ENCODE measurements at places on chromosomes 3 and 15. TPM values are rescaled to one million over a fixed set of nuclear protein-coding genes. Genes with fewer than 3 reads are reported as not detected.

Gene OR5H1
- not detected for total RNA-seq

Gene ACVR2B
- 18.3 TPM for total RNA-seq

Gene ZNF592
- total RNA-seq: 26.4 TPM

Gene HOMER2
- 3.9 TPM for total RNA-seq

Gene UMPS
- 41.3 TPM for total RNA-seq

Gene SAMMSON
- not detected for total RNA-seq

Gene GJD2
- total RNA-seq: not detected

Gene VPS39
- 40.1 TPM for total RNA-seq

Gene CPLX3
- total RNA-seq: not detected

GRCh38 chr15:83474578-83474977 lies 27.4 kb downstream of the SH3GL3 start:
- no peaks in the 10 kb centered on the region for H3K36me3 ChIP-seq
- H3K4me1 ChIP-seq: no peaks in the 10 kb centered on the region
- no peak overlapping the region for H3K4me3 ChIP-seq
- DNase-seq: no peak

DNA sequence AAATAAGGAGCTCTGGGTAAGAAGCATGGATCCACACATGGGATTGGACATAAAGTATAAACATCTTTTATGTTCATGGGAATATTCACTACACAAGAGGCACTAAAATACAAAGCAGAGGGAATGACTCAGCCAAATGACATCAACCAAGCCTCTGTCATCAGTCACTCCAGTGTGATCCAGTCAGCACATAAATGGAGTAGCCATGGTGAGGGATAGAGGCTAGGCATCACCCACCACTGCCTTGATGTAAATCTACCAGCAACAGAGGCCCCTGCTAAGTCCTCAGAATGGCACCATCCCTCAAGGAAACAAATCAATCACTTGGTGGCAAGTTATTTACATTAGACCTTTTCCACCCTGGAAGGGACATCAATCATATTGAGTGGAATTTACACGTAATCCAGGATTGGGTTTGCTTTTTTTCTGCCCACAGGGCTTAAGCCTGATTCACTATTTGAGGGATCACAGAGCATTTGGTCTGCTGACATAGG lies 27.2 kb downstream of the VEPH1 start:
- no peak overlapping the region for H3K27ac ChIP-seq
- H3K27me3 ChIP-seq: no peaks in the 10 kb centered on the region
- no peak overlapping the region for H3K4me3 ChIP-seq

GRCh38 chr15:64985366-64986033 lies 4.2 kb downstream of the SPG21 start:
- no peaks in the 10 kb centered on the region for H3K27me3 ChIP-seq
- H3K4me1 ChIP-seq: peaks cover 12% of the 10 kb centered on the region
- H3K4me3 ChIP-seq: no peak overlapping the region
- DNase-seq: no peak
- H3K27ac ChIP-seq: no peak overlapping the region

DNA sequence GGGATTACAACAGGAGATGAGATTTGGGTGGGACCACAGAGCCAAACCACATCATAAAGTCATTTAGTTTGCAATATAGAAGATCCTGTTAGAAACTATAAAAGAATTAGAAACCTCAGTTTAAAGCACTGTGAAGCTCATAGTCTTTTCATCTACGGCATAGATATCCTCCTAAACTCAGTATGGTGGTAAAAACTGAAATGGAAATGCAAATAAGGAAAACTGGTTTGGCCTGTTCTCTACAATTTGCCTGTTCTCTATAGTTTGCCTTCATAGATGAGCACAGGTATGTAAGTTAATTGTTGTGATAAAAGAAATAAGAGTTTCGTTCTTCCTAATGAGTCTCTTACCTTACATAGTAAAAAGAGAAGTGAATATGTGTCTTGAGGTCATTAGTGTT lies 331.6 kb upstream of the ARL6 start:
- H3K27ac ChIP-seq: no peak overlapping the region
- no peaks in the 10 kb centered on the region for H3K4me1 ChIP-seq
- H3K4me3 ChIP-seq: no peak overlapping the region
- H3K27me3 ChIP-seq: no peaks in the 10 kb centered on the region
- no peak for DNase-seq

DNA sequence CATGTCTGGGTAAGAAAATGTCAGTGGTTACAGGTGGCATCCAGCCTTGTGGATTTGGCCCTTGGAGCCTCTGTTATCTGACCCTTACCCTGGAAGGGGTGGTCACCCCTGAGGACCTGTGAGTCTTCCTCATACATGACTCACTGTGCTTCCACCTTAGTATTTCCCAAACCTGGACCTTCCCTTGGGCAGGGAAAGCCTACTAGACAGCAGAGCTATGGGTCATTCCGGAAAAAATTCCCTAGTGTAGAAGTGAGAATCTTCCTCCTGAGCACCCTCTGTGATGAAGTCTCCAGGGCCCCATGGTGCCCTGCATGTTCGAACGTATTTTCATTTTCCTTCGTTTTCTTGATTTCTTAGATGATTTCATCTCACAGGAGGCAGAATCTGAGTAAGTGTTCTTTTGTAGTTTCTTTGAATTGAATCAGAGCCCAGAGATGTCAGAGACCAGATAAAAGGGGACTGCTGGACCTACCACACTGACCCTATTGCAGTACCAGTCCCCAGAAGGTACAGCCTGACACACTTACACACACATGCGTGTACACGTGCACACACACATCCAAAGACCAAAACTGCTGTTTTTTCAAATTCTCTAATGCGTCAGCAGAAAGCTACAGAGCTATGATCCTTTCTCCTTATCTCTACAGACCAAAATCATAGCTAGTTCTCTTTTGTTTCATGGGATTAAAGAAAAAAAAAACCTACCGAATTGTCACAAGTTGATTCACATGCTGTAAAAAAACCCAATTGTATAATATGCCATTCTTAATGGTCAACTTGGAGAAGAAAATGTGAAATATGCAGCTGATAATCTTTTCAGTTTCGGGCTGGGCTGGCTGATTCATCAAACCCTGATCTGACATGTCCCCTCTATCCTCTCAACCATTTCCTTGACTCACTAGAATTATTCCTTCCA lies 50.5 kb upstream of the ARHGEF3 start:
- DNase-seq: no peak
- peaks cover 27% of the 10 kb centered on the region for H3K4me1 ChIP-seq
- no peaks in the 10 kb centered on the region for H3K27me3 ChIP-seq
- H3K4me3 ChIP-seq: no peak overlapping the region
- H3K27ac ChIP-seq: no peak overlapping the region
- no peaks in the 10 kb centered on the region for H3K36me3 ChIP-seq

DNA sequence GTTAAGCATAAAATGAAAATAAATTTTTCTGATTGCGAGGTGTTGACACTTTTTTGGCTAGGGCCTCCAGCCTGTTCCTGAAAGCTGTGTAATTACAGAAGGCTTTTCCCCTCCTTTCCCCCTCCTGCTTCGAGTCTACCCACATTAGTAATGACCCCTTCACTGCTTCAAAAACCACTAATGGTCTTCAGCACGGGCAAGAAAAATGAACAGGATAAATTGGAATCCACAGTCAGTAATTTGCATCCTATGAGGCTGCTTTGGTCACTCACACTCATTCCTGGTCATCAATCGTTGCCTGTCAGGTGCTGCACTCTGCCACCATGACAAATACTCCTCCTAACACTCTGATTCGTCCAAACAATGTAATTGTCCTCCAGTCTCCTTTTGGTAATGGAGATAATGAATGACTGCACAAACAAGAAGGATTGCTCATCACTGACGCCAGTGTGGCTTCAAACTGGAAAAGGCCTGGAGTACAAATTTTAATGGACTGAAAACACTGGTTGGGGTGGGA lies 148.6 kb downstream of the MEIS2 start:
- no peaks in the 10 kb centered on the region for H3K27me3 ChIP-seq
- no peak overlapping the region for H3K4me3 ChIP-seq
- H3K27ac ChIP-seq: no peak overlapping the region
- H3K4me1 ChIP-seq: no peaks in the 10 kb centered on the region

- no peaks in the 10 kb centered on the region for H3K4me1 ChIP-seq
- H3K27ac ChIP-seq: no peak overlapping the region
- no peak overlapping the region for H3K4me3 ChIP-seq
These were observed 14.4 kb downstream of the CNOT10 start for GRCh38 chr3:32699429-32699828.

- H3K27me3 ChIP-seq: no peaks in the 10 kb centered on the region
- no peak for DNase-seq
- peaks cover 19% of the 10 kb centered on the region for H3K4me1 ChIP-seq
- no peak overlapping the region for H3K27ac ChIP-seq
- H3K36me3 ChIP-seq: no peaks in the 10 kb centered on the region
These were observed 161.8 kb upstream of the NECTIN3 start for GRCh38 chr3:110909839-110910238.

GRCh38 chr3:187935623-187936156 lies 190.4 kb upstream of the BCL6 start:
- no peak for DNase-seq
- H3K27me3 ChIP-seq: no peaks in the 10 kb centered on the region
- H3K4me1 ChIP-seq: no peaks in the 10 kb centered on the region
- H3K4me3 ChIP-seq: no peak overlapping the region
- H3K36me3 ChIP-seq: no peaks in the 10 kb centered on the region

GRCh38 chr15:45027220-45027619 lies 4.2 kb downstream of the SORD start:
- H3K4me1 ChIP-seq: peaks cover 4% of the 10 kb centered on the region
- no peak overlapping the region for H3K27ac ChIP-seq
- peaks cover 12% of the 10 kb centered on the region for H3K36me3 ChIP-seq
- H3K27me3 ChIP-seq: no peaks in the 10 kb centered on the region

DNA sequence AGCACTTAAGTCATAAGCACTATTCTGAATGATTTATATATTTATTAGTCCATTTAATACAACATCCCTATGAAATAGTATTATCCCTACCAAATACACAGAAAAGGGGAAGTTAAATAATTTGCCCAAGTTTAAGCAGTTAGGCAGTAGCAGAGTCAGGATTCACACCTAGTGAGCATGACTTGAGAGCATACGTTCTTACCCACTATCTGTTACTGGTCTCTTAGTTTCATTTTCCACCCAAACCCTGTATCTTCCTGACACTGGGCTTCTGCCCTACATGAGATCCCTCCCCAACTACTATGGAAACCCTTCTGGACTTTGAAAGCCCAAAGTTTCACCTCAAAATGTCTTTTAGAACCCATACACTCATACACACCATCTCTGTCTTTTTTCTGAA lies 4.4 kb upstream of the ATOSA start:
- H3K36me3 ChIP-seq: no peaks in the 10 kb centered on the region
- H3K4me3 ChIP-seq: no peak overlapping the region
- peaks cover 2% of the 10 kb centered on the region for H3K4me1 ChIP-seq

DNA sequence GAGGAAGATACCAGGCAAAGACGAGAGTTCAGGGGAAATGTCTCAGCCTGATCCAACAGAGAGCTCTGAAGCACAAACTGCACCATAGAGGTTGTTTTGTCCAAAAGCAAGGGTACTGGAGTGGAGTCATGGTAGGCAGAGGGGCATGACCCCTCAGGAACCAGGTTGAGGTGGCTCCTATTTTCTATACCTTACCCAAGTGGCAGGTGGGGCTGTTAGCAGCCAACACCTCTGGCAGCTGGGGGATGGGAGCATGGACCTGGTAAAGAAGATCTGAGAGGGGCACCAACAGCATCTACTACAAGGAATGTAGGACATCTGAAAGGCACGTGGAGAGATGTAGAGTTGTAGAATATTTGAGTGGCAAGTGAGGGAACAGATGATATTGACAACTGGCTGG lies 85.2 kb downstream of the GAP43 start:
- DNase-seq: no peak
- no peak overlapping the region for H3K4me3 ChIP-seq

DNA sequence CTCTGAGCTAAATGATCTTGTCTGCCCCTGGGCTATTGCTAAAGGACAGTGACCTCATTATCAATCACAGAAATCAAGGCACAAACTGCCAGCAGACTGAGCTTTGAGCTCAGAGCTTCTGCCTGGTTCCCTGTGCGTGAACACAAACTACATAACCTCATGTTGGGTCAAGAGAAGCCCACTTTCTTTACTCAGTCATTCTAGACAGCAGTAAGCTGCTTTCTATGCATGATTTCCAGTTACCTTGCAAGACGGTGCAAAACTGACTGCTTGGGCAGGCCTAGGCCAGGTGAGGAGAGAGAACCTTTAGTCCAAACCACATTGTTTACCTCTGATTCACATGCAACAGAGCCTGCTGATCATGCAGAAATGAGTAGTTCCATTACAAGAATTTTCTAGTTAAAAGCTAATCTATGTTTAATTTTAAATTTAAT lies 75.1 kb downstream of the ARRDC4 start:
- H3K36me3 ChIP-seq: no peaks in the 10 kb centered on the region
- no peak overlapping the region for H3K27ac ChIP-seq
- H3K4me1 ChIP-seq: no peaks in the 10 kb centered on the region
- H3K4me3 ChIP-seq: no peak overlapping the region

DNA sequence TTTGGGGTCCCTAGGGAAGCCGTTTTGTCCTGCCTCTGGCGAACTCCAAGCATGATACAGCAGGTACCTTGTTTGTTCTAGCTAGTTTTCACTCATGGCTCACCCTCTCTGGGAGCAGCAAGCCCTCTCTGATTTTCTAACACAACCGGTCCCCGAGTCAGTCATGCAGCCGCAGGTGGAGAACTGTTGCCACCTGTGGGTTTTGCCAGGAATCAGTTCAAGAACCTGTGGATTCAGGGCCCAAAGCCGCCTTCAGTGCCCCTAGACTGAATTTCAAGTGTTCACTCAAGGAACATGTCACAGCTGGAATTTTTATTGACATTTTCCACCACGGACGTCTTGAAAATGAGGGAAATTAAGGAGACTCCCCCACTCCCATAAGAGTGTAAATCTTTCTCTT lies 13.3 kb upstream of the LRRK1 start:
- no peaks in the 10 kb centered on the region for H3K27me3 ChIP-seq
- H3K27ac ChIP-seq: no peak overlapping the region
- peaks cover 33% of the 10 kb centered on the region for H3K36me3 ChIP-seq
- H3K4me1 ChIP-seq: no peaks in the 10 kb centered on the region
- no peak for DNase-seq
- no peak overlapping the region for H3K4me3 ChIP-seq

DNA sequence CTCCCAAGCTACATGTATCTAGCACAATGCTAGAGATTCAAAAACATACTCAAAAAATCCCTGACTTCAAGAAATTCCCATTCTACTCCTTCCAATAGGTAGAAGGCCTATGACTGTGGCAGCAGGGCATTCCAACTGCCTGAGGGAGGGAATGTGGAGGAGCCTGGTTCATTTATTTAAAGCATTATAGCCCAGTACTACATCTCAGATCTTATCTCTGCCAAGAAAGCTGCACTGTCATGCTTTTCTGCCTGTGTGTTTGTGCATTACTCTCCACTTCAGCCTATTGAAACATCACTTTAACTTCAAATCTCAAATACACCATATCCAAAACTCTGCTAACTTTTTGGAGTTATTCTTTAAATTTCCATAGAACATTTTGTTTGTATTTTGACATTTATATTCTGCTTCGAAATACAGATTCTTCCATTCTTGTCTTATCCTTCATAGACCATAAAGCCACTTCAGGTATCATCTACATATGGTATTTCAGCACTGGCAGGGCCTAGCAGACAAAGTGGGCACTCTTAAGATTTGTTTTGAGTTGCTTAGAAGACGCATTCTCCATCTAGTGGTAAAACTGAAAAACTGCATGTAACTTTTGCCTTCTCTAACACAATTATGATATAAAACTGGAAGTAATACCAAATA lies 59.1 kb upstream of the NEDD4 start:
- H3K4me3 ChIP-seq: no peak overlapping the region
- peak; percentile 57 for DNase-seq
